ENCODE measurements at places on chromosomes 7 and 10.

DNA sequence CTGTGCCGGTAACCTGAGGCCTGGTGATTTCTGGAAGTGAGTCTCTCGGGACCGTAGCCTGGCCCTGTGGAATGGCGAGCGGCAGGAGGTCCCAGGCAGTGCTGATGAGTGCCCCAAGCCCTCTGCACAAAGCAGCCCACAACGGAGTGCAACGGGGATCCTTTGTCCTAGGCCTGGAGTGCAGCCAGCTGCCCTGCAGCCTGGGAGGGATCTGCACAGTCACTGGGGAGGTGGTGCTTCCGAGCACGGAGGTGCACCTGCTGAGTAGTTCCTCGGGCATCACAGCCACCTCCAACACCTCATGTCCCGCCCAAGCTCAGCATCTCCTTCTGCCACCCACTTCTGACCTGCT, 162.8 kb upstream of the ZMIZ1 start:
- no peak for DNase-seq

GRCh38 chr10:124033887-124034218, 59.5 kb downstream of the CHST15 start:
- no peak for DNase-seq

- no peak for DNase-seq
Observed at GRCh38 chr7:131285556-131285955, 42.1 kb upstream of the MKLN1 start.

GRCh38 chr10:74025380-74025978, 27.6 kb downstream of the VCL start:
- no peak for DNase-seq

DNA sequence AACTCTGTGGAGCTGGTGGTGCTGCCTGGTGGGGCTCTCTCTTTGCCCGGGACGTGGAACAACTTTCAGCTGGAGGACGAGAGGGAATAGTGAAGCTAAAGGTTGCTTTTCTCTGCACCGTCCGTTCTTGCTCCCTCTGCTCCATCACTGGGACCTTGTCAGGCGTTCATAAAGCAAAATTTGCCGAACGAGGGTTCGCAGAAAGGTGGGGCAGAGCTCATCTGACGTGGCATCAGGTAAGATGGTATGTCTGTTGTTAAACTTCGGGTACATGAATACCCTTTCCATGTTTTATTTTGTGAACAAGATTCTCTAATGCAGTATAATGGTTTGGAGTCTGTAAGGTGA, 416 bp downstream of the BBS9 start:
- no peak for DNase-seq

- no peak for DNase-seq
Observed at GRCh38 chr7:44650242-44650641, 43.8 kb downstream of the OGDH start.

- DNase-seq: no peak
Observed at GRCh38 chr7:107077699-107078516, 33.4 kb downstream of the PRKAR2B start.

GRCh38 chr7:133973710-133974109, 153.4 kb upstream of the LRGUK start:
- no peak for DNase-seq

- no peak for DNase-seq
Observed at GRCh38 chr10:89384474-89385340, 6.9 kb downstream of the IFIT1B start.

DNA sequence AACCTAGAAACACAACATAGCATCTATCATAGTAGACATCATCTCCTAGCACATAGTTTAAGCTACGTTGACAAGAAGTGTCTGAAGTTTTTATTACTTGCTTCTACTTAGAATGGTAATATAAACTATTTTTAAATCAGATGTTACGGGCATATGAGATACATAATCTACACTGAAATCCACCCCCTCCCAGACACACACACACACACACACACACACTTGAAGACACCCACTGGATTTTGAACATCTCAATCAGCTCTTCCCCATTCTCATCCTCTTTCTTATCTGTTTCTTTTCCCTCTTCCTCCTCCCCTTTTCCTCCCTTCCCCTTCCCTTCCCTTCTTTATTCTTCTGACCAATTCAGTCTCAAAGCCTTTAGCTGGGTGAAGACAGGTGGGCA, 175.9 kb downstream of the PAXIP1 start:
- no peak for DNase-seq

- DNase-seq: no peak
Observed at GRCh38 chr10:58734664-58735063, 222.0 kb downstream of the BICC1 start.

DNA sequence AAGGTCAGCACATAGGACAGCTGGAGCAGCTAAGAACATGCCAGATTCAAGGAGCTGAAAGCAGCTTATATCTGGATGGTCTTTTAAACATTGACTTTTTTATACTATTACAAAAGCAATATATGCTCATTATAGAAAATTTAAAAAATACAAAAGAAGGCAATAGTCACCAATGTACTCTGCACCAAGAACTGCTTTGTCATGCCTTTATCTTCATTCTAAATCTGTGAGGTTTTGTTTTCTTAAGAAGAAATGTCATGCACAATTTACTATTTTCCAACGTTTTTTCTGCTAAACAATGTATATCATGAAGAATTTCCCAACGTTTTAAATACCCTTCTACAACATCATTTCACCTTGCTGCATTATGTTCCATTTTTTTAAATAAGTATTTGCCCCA, 2.8 kb downstream of the LIPM start:
- no peak for DNase-seq
